ENCODE measurements at places on chromosomes 1 and 21.

DNA sequence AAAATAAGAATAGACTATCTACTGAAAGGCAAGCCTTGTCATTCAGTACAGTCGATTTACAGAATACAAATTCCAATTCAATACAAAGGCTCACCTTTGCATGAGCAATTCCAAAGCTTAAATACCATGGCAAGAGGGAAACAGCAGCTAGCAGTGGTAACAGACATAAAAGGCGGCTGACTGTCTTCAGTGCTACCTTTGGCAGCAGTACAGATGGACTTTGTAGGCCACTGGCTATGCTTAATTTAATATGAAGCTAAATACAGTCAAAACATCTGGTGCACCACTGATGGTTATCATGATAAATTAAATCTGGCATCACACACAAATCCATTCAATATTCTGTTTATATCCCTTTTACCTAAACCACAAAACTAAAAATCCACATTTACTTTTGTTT is 62.4 kb downstream of the RERE start:
- no peak for DNase-seq

DNA sequence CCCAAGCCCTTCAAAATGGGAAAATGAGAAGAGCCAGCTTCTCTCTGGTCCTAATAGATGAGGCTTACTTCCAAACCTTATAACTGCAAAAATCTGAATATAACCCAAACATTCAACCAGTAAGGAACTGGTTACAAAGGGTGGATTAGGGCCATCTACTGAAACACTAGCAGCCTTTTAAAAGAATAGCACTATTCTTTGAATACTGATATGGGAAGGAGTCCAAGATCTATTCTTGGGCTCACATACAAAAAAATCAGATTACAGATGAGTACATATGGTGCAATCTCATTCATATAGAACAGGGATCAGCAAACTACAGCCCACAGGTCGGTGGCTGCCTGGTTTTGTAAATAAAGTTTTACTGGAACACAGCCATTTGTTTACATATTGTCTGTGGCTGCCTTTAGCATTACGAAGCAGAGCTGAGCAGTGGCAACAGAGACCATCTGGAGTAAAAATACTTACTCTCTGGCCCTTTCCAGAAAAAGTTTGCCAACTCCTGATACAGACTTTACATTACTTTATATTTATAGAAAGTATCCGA is 167.7 kb downstream of the ZSCAN20 start:
- no peak for DNase-seq

DNA sequence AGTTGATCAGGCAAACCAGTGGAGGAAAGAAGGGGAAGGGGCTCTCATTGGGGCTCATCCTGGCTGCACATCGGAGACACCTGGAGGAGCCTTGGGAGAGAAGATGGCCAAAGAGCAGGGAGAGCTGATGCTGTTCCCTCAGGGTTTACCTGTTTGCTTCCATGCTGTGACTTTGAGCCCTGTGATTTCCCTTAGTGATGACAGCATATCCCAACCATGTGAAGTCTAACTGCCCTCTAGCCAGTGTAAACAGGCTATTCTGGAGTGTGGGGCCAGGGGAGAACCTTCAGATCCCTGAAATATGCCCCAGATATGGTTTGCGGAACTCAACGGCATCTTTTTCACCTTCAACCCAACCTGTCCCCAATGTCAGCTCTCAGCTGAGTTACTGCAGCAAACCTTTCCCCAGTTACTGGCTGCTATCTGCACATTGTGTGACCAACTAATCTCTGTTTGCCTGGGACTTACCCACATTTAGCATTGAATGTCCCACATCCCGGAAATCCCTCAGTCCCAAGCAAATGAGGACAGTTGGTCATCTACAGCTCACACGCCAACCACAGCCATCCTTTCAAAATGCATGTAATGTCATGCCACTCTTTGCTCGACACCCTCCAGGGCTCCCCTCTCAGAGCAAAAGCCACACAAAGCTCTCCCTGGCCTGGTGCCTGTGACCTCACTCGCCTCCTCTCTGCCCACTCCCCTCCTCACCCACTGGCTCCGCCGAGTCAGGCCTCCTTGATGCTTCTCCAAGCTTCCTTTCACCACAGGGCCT is 242.3 kb downstream of the KCNJ6 start:
- DNase-seq: no peak

GRCh38 chr1:193516755-193517388 is 330.5 kb upstream of the B3GALT2 start:
- DNase-seq: no peak

- DNase-seq: peak; percentile 83
Observed at GRCh38 chr1:183039985-183040447, 16.8 kb downstream of the LAMC1 start.
